ENCODE measurements at places on chromosomes 13 and 19.
A peak's percentile ranks its signal among the peaks of the same experiment; 100 is the strongest.

GRCh38 chr19:5947435-5947834 is 30.5 kb downstream of the RANBP3 start:
- DNase-seq, result no peak

DNA sequence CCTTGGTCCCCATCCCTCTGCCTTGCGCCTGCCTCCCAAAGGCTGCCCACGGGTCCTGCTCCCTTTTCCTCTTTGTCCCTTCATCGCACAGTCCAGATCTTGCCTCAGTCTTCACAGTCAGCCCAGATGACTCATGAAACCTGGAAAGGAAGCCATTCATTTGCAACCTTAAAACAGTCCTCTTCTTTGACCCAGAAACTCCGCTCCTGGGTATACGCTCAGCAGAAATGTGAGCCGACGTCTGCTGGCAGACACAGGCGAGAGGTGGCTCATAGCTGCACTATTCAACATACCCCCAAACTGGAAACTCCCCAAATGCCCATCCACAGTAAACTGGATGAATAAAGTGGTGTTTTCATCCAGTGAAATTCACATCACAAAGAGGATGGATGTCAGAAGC is 13.6 kb upstream of the PEPD start:
- no peak for DNase-seq

DNA sequence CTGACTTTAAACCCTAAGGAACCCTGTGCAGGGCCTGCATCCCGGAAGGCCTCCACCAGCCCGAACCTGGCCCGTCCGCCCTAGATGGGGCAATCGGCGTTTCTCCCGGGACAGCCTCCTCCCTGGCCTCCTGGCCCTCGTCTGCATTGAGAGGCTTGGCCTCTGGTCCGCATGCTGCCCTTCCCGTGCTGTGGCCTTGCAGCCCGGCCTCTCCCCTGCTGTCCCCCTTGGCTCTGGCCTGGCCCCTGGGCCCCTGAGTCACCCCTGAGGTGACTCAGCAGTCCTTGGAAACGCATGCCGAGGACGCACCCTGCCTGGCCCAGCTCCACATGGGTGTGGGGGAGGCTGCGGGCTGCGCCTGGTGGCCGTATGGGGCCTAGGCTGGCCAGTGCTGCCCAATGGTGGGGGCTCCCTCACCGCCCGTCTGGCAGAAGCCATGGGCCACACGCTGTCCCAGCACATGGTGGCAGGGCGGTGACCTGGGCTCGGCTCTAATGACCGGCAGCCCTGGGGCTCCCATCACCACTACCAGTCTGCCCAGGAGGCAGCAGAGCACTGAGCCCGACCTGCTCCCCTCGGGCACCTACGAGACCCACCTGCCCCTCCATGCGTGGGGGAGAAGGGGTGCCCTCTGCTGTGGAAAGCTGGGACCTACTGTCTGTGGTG is 25.7 kb downstream of the SH3GL1 start:
- no peak for DNase-seq

GRCh38 chr13:110197026-110197425 is 109.9 kb downstream of the COL4A1 start:
- no peak for DNase-seq

DNA sequence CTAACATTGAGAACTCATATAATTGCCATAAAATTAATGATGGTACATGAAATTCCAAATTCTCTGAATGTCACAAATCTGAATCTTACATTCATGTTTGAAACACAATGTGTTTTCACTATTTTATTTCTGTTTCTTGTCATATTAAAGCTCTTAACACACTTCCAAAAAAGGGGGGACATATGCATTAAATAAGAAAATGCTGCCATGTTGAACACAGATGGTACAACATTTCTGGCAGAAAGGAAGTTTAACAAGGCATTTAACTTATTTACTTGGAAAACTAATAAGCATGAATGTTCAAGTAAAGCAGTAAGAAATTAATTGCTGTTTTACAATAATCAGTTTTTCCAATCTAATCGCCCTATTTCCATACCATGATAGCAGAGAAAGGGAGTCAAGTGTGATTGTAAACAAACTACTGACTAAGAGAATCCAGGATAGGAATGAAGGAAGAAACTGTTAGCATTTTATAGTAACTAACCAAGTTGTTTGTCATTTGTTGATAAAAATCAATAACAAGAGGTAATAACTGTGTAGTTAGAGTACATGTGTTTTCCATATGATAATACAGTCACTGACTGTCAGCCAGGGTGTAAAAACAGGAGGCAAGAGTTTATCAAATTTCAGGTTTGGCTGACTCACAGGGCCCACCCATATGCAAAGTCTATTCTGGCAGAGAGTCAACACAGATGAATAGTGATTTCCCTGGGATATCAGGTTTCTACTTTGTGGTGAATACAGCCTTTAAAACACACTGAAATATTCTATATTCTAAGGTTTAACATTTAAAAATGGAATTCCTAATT is 5.7 kb upstream of the FOXO1 start:
- DNase-seq, result no peak

- DNase-seq, result no peak
Observed at GRCh38 chr19:2325281-2326046, 2.9 kb downstream of the LSM7 start.

DNA sequence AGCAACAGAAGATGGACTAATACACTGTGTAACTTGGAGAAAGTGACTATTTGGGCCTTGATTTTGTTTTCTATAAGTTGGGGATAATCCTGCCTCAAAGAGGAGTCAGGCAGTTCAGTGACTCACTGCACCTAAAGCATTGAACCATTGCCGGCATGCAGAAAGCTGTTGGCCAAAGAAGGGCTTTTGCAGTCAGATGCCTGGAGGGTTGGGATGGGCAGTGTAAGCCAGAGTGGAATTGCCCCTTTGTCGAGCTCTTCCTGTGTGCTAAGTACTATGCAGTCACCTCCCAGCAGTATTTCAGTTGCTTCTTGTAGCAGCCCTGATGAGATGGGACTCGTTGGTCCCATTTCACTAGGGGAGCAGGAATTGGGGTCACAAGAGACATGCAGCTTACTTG is 11.1 kb downstream of the ZNF473 start:
- DNase-seq, result no peak

DNA sequence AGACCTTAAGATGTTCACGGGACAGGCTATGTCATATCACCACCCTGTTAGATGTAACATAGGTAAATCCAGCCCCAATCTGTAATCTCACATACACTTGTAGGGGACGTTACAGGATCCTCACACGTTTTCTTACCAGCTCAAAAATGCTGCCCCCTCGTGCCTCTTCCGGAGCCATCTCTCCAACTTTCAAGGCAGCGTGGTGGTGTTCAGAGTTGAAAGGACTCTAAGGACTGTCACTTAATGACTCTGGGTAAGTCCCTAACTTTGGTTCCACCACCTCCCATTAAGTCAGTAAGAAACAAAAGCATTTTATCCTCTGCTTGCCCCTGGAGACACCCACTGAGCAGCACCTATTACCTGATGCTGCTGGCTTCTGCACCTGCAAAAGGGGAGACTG is 4.4 kb downstream of the MED26 start:
- DNase-seq, result no peak

DNA sequence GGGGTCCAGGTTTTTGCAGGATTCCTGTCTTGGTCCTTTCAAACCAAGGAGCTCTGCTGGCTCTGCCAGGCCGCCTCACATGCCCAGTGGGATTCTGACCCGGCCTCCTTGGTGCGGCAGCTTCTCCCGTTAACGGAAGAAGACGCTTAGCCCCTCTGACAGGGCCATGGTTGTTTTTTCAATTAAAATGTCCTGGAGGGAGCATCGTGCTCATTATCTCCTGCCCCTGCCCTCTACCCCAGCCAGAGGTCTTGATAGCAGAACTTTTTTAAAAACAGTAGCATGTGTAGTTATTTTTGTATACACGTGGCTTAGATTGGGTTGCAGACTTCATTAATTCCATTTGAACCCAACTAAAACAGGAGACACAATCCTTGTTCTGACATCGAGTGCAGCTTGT is 11.5 kb upstream of the RPS15 start:
- DNase-seq, result no peak

GRCh38 chr19:46714444-46715106 is 2.3 kb downstream of the PRKD2 start:
- DNase-seq, result peak; percentile 87

- no peak for DNase-seq
Observed at GRCh38 chr13:51772781-51773180, 31.2 kb downstream of the DHRS12 start.

DNA sequence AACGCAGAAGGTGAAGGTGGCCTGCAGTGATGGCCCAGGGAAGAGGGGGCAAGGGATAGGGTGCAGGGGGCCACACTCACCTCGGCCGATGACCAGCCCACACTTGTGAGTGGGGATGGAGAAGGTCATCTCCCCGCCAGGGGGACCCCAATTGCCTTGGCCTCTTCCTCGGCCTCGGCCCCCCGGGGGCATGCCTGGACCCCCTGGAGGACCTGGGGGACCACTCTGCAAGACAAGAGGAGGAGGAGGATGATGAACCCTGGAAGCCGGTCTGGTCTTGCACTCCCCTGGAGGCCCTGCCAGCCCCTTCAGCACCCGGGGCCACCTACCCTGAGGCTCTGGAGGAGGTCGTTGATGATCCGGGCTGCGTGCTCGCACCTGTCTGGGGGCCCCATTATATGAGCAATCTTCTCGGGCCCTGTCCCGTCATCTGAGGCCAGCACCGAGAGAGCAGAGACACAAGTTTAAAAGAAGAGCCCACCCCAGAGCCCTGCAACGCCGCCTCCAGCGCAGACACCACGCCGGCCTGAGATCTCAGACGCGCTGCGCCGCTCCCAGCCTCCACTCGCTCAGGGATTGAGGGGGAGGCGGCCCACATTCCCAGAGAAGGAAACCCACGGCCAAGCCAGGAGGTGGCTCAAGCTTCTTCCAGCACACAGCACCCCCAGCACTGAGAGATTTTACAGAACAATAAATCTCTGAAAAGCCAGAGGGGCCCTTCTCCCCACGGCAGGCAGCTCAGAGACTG is 7.8 kb downstream of the KHSRP start:
- no peak for DNase-seq

GRCh38 chr13:88622362-88622973 is 951.3 kb downstream of the SLITRK5 start:
- DNase-seq, result no peak

- no peak for DNase-seq
Observed at GRCh38 chr13:44758630-44759383, 182.7 kb upstream of the TSC22D1 start.

GRCh38 chr13:73133531-73133930 is 74.7 kb downstream of the KLF5 start:
- no peak for DNase-seq

DNA sequence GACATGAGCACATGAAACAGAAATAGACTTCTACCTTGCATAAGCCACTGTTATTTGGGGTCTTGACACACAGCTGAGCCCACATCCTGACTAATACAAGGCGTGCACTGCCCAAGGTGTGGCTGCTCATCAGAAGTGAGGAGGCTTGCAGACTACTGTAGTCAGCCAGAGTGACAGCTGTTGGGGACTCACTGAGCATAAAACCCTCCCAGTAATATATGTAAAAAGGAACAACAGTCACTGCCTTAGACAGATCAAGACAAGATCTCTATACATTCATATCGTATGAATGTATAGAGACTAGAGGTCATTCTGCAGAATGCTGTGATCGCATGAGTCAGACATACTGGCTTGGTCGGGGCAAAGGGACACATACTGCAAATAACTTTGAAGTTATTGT is 4.1 kb upstream of the C1QTNF9B start:
- DNase-seq, result no peak

DNA sequence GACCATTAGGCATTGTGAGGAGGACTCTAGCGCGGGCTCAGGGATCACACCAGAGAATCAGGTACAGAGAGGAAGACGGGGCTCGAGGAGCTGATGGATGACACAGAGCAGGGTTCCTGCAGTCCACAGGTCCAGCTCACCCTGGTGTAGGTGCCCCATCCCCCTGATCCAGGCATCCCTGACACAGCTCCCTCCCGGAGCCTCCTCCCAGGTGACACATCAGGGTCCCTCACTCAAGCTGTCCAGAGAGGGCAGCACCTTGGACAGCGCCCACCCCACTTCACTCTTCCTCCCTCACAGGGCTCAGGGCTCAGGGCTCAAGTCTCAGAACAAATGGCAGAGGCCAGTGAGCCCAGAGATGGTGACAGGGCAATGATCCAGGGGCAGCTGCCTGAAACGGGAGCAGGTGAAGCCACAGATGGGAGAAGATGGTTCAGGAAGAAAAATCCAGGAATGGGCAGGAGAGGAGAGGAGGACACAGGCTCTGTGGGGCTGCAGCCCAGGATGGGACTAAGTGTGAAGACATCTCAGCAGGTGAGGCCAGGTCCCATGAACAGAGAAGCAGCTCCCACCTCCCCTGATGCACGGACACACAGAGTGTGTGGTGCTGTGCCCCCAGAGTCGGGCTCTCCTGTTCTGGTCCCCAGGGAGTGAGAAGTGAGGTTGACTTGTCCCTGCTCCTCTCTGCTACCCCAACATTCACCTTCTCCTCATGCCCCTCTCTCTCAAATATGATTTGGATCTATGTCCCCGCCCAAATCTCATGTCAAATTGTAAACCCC is 2.8 kb upstream of the CEACAM5 start:
- peak; percentile 52 for DNase-seq

DNA sequence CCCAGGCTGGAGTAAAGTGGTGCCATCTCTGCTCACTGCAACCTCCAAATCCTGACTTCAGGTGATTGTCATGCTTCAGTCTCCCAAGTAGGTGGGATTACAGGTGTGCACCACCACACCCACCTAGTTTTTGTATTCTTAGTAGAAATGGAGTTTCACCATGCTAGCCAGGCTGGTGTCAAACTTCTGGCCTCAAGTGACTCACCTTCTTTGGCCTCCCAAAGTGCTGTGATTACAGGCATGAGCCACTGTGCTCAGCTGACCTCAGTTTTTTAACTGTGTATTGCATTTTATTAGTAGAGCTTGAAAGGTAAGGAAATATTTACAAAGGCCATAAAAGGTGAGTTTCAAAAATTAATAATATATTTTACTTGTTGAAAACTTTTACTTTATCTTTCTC is 2.3 kb downstream of the ZNF726 start:
- no peak for DNase-seq

GRCh38 chr19:11137542-11138384 is 17.8 kb downstream of the SPC24 start:
- DNase-seq, result peak; percentile 60

DNA sequence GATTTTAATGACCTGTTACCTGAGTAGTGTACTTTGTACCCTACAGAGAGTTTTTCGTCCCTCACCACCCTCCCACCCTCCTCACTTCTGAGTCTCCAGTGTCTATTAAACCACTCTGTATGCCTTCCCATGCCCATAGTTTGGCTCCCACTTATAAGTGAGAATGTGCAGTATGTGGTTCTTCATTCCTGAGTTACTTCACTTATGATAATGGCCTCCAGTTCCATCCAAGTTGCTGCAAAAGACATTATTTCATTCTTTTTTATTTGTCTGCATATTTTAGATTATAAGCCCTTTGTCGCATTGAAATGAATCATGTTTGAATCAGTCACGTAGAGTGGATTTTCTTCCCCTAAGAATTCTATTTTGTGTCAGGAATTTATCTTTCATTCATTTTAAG is 12.2 kb upstream of the HTR2A start:
- DNase-seq, result no peak

DNA sequence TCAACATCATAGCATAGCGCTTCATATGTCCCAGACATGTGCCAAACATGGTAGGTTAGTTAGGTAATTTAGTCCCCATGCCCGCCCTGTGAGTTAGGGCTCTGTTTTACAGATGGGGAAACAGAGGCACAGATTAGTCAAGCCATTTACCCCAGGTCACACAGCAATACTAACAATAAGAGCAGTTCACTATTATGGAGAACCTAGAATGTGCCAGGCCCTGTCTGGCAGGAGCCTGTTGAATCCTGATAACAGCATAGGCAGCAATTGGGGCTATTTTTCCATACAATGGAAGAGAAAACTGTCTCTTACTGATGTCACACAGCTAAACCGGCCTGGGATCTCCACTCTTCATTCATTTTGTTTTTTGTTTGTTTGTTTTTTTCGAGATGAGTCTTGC is 6.5 kb upstream of the PPP1R37 start:
- DNase-seq, result no peak
